SHP77 treated with DMSO at 0.1 percent for 48 hours (cell line): ENCODE measurements at places on chromosomes 12 and 14.

DNA sequence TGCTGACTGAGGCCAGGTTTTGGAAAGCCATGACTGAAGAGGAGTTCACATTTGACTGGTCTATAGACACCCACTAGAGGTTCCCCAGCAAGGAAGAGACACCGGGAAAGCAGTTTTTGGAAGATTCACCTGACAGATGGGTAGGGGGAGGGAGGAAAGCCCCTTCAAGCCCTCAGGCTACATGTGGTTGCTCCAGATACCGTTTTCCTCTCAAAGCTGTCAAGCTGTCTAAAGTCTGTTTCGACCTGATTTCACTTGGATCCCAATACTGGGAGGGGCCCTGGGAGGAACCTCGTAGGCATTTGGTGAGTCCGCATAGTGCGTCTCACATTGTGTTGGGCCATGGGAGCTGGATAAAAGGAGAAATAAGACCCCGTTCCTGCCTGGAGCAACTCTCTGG lies 1.7 kb upstream of the LRP1 start:
- DNase-seq = no peak

DNA sequence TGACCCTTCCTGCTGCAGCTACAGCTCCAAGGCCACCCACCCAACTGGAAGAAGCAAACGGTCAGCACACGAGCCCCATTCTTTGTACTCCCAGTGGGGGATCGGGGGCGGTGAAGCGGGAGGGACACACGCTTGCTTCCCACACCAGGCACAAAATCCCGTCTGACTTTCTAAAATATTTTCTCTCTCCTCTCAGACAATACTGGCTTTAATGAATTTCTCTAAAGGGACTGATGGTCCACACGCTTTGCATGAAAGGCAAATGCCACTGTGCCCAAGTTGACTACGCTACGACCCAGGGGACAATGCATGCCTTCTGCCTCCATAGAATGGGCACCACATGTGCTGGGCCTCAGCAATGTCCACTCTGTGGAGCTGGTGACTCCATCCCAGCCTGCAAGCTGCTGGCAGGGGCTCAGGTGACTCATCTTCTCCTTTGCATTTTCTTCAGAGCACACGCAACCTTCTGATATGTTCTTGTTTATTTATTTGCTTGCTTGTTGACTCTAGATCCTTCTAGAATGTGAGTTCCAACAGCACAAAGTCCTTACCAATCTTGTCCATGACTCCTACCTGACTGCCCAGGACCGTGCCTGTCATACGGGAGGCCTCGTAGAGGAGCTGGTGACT lies 15.6 kb downstream of the SYNE3 start:
- DNase-seq = no peak

DNA sequence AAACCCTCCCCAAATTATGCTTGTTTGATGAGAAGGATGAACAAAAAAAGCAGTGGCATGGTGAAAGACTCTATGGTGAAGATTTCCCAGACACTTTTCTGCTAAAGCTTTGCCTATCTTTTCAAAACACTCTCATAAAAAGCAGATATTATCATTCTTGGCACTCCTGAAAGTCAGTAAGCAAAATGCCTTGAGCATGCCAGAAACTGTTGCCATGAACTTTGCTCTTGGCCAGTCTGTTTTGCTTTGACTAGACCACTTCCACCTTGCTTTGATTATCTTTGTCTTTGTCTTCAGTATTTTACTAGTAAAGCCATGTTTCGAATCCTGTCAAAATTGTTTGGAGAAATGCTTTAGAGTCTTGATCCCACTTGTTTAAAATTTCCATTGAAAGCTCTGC lies 110.4 kb downstream of the CNTN1 start:
- no peak for DNase-seq

- no peak for DNase-seq
These were observed 325.9 kb upstream of the LRFN5 start for GRCh38 chr14:41280745-41281144.

DNA sequence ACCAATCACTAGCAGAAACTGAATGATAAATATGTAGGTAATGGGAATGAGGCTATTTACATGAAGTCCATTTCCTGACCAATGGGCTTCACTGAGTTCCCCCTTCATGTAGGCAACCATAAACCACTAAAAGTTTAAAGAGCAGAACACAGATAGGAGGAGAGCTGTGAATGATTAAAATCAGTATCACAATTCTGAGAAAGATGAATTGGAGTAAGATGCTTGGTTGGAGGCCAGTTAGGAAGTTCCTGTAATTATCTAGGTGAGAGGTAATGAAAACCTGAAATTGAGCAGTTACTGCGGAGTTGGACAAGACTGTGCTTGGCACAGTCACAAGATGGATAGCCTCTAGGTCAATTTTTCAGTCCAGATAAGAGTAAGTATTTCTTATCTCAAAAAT lies 56.6 kb downstream of the GALNT4 start:
- DNase-seq = no peak

GRCh38 chr14:34632411-34632978 lies 2.5 kb upstream of the SNX6 start:
- DNase-seq = no peak

DNA sequence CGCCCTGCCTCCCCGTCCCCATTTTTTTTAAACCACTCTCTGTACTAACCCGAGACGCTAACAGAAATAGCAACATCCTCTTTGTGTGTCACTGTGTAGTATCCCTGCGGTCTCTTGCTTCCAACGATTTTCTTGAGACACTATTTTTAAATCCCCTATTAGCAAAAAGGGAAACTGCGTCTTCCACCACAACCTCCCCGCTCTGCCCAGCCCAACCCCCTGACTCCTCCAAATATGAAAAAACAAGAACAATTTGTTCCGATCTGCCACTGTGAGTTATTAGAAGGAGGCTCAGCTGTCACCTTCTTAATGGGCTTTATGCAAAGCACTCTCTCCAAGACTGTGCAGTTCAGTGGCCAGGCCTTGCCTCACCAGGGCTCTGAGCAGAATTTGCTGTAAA lies 76.3 kb downstream of the MAP1LC3B2 start:
- no peak for DNase-seq

- DNase-seq = no peak
These were observed 3.3 kb downstream of the AKT1 start for GRCh38 chr14:104792101-104792884.

- DNase-seq = no peak
These were observed 280.8 kb downstream of the ZFP36L1 start for GRCh38 chr14:68512088-68512487.
